T-helper 17 cell (primary cell): ENCODE measurements at places on chromosomes 1 and 21.

GRCh38 chr1:97571760-97572159, 349.1 kb downstream of the DPYD start:
- DNase-seq, result no peak

DNA sequence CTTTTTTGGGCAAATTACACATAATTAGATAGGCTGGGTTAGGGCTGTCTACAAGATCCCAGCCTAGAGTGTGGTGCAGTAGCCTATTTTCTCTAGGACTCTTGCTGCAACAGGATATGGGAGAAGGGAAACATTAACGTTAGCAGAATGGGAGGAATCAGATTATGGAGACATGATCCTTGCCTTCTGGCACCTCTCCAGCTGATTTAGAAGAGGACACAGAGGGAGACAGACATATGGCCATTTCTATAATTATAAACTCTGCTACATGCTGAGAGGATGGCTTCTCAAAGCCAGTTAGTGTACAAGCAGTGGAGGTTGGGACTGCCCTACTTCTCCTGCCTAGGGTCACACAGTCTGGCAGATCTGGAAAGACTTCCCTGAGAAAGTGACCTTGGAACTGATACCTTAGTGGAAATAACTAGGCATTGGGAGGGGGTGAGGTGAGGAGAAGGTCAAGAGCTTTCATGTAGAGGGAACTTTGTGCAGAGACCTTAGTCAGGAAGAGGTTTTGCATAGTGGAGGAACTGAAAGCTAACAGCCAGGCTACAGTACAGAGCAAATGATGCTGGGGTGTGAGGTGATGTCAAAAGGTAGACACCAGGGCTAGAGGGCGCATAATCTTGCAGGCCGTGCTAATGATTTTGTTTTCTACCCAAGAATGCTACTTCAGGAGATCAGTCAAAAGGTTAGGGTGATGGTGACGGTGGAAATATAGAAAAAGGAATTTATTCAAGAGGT, 1.2 kb upstream of the CD1D start:
- DNase-seq, result no peak

DNA sequence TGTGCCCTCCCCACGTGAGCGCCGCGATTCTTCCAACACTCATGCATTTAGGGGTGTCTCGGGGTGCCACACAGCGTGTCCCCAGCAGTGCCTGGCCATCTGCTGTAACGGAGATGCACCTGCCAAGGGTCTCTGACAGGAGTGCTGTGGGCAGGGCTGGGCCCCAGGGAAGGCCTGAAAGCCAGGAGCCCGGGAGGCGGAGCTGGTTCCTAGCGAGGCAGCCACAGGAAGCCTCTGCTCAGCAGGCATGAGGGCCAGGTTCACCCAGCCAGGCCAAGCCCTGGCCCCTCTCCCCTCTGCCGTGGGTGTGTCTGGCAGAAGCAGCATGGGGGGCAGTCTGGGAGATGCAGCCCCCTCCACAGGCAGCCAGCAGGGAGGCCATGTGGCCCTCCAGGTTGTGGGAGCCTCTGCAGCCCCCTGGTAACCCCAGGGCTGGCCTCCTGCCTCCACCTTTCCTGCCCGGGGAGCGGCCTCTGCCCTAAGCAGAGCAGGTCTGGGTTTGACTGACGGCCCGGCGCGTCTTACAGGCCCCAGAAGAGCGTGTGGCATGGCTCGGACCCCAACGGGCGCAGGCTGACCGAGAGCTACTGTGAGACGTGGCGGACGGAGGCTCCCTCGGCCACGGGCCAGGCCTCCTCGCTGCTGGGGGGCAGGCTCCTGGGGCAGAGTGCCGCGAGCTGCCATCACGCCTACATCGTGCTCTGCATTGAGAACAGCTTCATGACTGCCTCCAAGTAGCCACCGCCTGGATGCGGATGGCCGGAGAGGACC, 30.4 kb downstream of the SLC19A1 start:
- no peak for DNase-seq

GRCh38 chr1:82177192-82177591, 376.5 kb downstream of the ADGRL2 start:
- no peak for DNase-seq

GRCh38 chr1:26158908-26159742, at the start of gene FAM110D:
Gene FAM110D, plus strand, starts transcription at chr1:26159079. Its CDS starts 2,213 bp downstream, at chr1:26161292.
- DNase-seq, result no peak

DNA sequence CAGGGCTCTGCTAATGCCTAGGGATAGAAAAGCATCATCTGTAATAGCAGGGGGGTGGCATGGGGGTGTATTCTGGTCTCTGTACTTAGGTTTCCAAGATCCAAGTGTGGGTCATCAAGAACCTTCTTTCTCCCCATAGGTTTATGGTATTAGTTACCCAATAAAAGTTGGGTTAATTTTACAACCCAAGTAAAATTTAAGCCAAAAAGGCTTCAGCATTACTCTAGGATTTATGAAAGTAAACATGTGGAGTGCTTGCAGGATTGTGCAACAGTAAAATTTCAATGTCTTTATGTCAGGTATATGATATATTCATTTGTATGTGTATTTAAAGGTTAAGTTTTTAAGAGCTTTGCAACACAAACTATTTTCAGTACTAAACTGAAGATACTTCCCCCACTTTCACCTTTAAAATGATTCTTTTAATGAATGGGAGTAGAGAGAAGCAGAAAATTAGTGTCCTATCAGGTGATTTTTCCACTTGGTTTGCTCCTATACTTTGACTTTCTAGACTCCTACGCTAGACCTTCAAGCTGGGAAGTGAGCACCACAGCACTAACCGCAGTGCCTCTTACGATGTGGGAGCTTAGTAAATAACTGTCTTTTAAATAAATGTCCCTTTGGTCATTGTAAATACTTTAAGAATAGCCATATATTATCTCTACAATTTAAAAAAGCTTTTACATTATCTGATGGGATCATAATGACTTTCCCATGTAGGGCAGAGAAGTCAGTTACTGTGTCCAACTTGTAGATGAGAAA, 67.8 kb upstream of the UBE2U start:
- DNase-seq, result no peak

DNA sequence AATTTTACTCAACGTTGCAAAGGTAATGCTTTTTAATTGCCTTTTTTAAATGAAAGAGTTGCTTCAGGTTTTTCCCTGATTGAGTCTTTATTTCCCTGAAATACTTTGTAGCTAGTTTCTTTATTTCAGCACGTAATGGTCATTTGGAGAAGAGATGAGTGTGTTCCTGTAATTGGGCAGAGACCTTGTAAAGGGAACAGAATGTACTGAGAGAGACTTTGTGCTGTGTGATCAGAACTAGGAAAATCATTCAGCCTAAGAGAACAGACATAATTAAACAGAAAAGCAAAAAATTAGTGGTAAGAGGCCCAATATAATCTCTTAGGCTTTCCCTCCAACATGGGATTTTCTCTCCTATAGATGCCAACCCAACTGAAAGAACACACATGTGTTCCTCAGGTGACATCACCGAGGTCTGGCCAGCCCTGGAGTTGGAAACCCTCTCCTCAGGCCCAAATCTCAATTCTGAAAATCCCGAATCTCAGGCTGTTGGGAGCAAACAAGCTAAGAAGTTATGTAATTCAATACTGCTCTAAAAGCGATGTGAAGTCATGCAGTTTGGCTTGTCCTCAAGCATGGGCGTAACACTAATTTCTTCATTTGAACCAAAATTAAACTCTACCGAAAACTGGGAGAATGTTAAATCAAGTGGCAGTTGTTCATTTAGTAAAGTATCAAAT, 102.0 kb downstream of the TGFB2 start:
- DNase-seq, result no peak
